ENCODE measurements at places on chromosomes 3 and 15. TPM values are rescaled to one million over a fixed set of nuclear protein-coding genes. Genes with fewer than 3 reads are reported as not detected.

Gene CCR2
- total RNA-seq, result not detected

Gene CHDH
- 3.2 TPM for total RNA-seq

DNA sequence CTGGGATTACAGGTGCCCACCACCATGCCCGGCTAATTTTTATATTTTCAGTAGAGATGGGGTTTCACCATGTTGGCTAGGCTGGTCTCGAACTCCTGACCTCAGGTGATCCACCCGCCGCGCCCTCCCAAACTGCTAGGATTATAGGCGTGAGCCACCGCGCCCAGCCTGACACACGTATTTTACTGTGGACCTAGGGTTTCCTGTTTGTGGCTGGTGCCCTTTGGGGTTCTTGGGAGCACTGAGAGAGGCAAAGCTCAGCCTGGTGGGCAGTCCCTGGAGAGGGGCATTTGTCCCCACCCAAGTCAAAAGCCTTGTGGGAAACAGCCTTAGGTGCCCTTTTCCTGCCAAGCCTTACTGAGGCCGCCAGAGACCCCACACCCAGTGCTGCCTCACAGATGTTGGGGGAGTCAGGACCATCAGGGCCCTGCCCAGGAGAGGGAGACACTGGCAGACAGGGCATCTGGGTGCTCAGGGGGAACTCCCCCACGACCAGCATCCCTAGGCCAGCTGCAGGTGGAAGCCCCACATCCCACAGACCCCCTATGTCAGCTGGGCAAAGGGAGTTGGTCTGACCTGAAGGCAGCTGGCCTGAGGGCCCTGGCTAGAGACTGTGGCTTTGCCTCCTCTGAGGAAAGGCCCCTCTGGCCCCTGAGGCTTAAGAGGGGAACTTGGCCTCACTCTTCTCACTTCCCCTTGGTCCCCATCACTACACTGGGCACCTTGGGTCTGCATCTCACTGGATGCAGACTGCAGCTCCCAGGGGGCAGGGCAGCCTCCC lies 35.1 kb downstream of the DNAH1 start:
- DNase-seq, result no peak

- no peak for DNase-seq
These were observed 74.0 kb upstream of the TNFAIP8L3 start for GRCh38 chr15:51168700-51169099.

- peak; percentile 57 for DNase-seq
These were observed 53.5 kb upstream of the KPNA4 start for GRCh38 chr3:160618878-160619277.

GRCh38 chr3:48306860-48307530 lies 26.5 kb downstream of the SPINK8 start:
- no peak for DNase-seq

GRCh38 chr3:138157743-138158142 lies 17.0 kb downstream of the DBR1 start:
- no peak for DNase-seq
